ENCODE measurements at places on chromosomes 2 and 18. TPM values are rescaled to one million over a fixed set of nuclear protein-coding genes. Genes with fewer than 3 reads are reported as not detected.

- H3K4me3 ChIP-seq, result no peak overlapping the region
- H3K4me1 ChIP-seq, result no peaks in the 10 kb centered on the region
- no peak overlapping the region for H3K27ac ChIP-seq
- H3K27me3 ChIP-seq, result no peaks in the 10 kb centered on the region
Observed at GRCh38 chr2:184154438-184154837, 443.9 kb upstream of the ZNF804A start.

IL36B gene
- total RNA-seq, result not detected

- no peak overlapping the region for H3K27ac ChIP-seq
- peaks cover 2% of the 10 kb centered on the region for H3K36me3 ChIP-seq
- no peak for DNase-seq
- peak overlapping the region; percentile 70 for H3K4me3 ChIP-seq
- peaks cover 28% of the 10 kb centered on the region for H3K27me3 ChIP-seq
Observed at GRCh38 chr2:189579585-189580186, 900 bp downstream of the SLC40A1 start.

GRCh38 chr2:61732787-61733186, 121.1 kb downstream of the FAM161A start:
- no peaks in the 10 kb centered on the region for H3K4me1 ChIP-seq
- H3K36me3 ChIP-seq, result no peaks in the 10 kb centered on the region
- no peak overlapping the region for H3K4me3 ChIP-seq
- no peak overlapping the region for H3K27ac ChIP-seq
- H3K27me3 ChIP-seq, result peaks cover 5% of the 10 kb centered on the region

DNA sequence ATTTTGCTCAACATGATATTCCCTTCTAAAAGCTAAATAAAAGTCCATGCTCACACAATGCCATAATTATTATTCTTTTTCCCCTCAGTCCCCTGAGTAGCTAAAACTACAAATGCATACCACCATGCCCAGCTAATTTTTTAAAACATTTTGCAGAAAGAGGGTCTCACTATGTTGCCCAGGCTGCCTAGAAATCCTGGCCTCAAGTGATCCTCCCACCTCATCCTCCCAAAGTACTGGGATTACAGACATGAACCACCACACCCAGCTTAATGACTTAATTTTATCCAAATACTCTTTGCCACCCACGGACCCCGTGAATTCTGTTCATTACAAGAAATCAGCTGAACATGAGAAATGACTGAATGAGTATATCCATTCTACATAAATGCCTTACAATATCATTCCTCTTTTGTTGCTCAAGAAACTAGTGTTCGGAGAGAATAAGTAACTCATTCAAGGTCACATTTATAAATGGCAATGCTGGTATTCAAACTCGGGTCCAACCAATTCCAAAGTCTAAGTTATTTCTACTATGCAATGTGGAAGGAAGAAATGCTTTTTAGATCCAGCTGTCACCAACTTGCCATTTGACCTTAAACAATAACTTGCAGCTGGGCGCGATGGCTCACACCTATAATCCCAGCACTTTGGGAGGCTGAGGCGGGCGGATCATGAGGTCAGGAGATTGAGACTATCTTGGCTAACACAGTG, 59.8 kb downstream of the NOL10 start:
- no peak for DNase-seq
- H3K4me1 ChIP-seq, result peaks cover under 1% of the 10 kb centered on the region
- H3K4me3 ChIP-seq, result no peak overlapping the region
- H3K27me3 ChIP-seq, result no peaks in the 10 kb centered on the region

GRCh38 chr2:3302421-3302750, 75.2 kb downstream of the EIPR1 start:
- no peak overlapping the region for H3K4me3 ChIP-seq
- no peak for DNase-seq
- H3K4me1 ChIP-seq, result peaks cover 12% of the 10 kb centered on the region

DNA sequence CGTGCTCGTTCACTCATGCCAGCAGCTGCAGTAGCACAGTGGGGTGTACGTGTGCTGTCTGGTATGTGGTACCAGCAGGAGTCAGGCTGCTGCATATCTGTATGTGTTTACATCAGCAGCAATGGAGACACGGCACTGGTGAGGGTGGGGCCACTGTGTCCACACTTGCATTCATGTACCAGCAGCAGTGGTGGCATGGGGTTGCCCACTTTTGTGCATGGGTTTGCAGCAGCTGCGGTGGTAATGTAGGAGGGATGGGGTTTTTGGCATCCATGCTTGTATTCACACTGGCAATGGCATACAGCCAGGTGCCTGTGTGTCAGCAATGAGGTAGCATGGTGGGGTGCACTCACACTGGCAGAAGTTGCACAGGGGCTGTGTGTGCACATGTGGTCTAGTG, 187.8 kb downstream of the KCNJ3 start:
- no peak for DNase-seq
- H3K36me3 ChIP-seq, result no peaks in the 10 kb centered on the region
- H3K27me3 ChIP-seq, result no peaks in the 10 kb centered on the region
- no peaks in the 10 kb centered on the region for H3K4me1 ChIP-seq

GRCh38 chr2:232418466-232419244, 12.0 kb downstream of the ALPG start:
- DNase-seq, result no peak
- peaks cover 9% of the 10 kb centered on the region for H3K4me1 ChIP-seq
- H3K27ac ChIP-seq, result no peak overlapping the region
- peaks cover 58% of the 10 kb centered on the region for H3K27me3 ChIP-seq
- no peak overlapping the region for H3K4me3 ChIP-seq
- peaks cover 3% of the 10 kb centered on the region for H3K36me3 ChIP-seq

DNA sequence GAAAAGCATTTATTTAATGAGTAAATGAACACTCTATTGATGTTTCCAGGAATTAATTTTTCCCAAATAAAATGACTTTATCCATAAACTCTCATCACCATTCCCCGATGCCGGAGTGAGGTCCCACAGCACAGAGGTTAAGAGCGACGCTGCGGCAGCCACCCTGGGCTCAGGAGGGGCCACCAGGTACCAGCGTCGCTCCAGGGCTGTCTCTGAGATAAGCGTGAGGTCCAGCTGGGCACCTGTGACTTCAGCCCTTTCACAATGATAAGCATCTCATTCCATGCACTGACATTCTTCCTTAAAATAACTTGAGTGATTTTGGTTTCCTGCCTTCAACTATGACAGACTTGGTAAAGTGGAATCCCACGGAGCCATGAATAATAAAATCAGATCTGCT, 182.1 kb downstream of the TWIST2 start:
- H3K27ac ChIP-seq, result no peak overlapping the region
- H3K27me3 ChIP-seq, result peaks cover 31% of the 10 kb centered on the region
- no peaks in the 10 kb centered on the region for H3K4me1 ChIP-seq
- no peaks in the 10 kb centered on the region for H3K36me3 ChIP-seq
- DNase-seq, result no peak

GRCh38 chr2:7758073-7758759, 841.0 kb downstream of the RNF144A start:
- H3K27ac ChIP-seq, result no peak overlapping the region
- no peak overlapping the region for H3K4me3 ChIP-seq
- peaks cover 2% of the 10 kb centered on the region for H3K27me3 ChIP-seq

DNA sequence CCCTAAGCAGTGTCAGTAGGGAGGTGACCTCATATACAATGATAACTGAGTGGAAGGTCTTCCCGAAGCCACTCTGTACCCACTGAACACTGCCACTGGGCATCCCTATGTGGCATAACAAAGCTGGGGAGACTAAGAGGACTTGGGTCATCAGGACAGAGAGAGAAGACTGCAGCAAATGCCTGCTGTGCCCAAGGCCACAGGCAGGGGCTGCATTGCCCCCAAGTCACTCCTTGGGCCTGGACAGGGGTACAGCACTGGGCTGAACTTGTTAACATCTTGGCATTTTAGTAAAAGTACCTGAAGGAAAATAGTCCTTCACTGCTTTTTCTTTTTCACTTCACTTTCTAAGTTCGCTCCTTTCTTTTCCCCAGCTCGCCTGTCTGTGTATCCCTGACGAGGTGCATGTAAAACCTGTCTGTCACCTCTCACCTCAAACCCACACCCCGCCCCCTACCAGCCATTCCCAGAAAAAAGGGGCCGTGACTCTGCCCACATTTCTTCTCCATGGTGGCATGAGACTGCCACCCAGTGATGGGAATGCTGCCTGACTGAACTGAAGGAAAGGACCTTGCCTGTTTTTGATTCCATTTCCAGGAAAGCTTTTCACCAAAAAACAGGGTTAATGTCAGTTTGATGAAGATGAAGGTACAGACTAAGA, 62.9 kb downstream of the MTHFD2 start:
- H3K27ac ChIP-seq, result peak overlapping the region; percentile 48
- DNase-seq, result no peak
- no peak overlapping the region for H3K4me3 ChIP-seq
- no peaks in the 10 kb centered on the region for H3K36me3 ChIP-seq
- peaks cover 11% of the 10 kb centered on the region for H3K4me1 ChIP-seq

- peak overlapping the region; percentile 24 for H3K4me3 ChIP-seq
- no peak overlapping the region for H3K27ac ChIP-seq
- DNase-seq, result no peak
- H3K4me1 ChIP-seq, result peaks cover 23% of the 10 kb centered on the region
- H3K36me3 ChIP-seq, result no peaks in the 10 kb centered on the region
- peaks cover 9% of the 10 kb centered on the region for H3K27me3 ChIP-seq
Observed at GRCh38 chr2:85682378-85682777, 11.8 kb upstream of the GNLY start.

PAX8 gene
- total RNA-seq, result 0.74 TPM

DNA sequence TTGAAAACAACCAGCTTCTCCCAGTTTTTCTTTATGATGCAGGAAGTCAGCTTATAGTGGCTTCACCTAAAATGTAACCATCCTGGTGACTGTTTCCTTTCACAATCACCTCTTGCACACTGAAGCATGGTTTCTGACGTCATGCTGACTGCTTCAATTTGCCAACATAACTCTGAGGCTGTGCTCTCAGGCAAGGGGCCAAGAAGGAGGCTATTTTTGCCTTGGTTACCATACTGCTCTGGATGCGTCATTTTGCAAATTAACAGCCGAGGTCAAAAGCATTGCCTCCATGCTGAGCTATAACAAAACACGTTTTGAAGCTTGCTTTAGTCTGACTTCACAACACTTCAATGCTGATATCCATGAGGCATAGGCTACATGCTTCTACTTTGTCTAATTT, 397.8 kb downstream of the METTL4 start:
- no peak for DNase-seq
- H3K36me3 ChIP-seq, result no peaks in the 10 kb centered on the region
- no peak overlapping the region for H3K27ac ChIP-seq
- no peaks in the 10 kb centered on the region for H3K4me1 ChIP-seq
- peaks cover 3% of the 10 kb centered on the region for H3K27me3 ChIP-seq

Data from activated CD4-positive, alpha-beta T cell treated with anti-CD3 and anti-CD28 coated beads, Interleukin-2, amount 10 ng/mL, durations not matched to agents 7 days and 5 days (primary cell).